MG63 (cell line): ENCODE measurements at places on chromosomes 1 and 21. TPM values are rescaled to one million over a fixed set of nuclear protein-coding genes. Genes with fewer than 3 reads are reported as not detected.

Gene SPATA1
- total RNA-seq: not detected in 2 replicates

Gene LCE2C
- total RNA-seq: not detected in 2 replicates

Gene F13B
- 1.3 TPM in 1 of 2 replicates, not detected in the other for total RNA-seq

Gene PCNT
- 51.7 and 57.0 TPM in 2 replicates for total RNA-seq

Gene ABCB10
- total RNA-seq: 34.2 and 38.4 TPM in 2 replicates

Gene FHAD1
- 0.33 and 1.1 TPM in 2 replicates for total RNA-seq

Gene MACO1
- total RNA-seq: 22.6 and 25.8 TPM in 2 replicates

Gene BARHL2
- total RNA-seq: not detected in 2 replicates

Gene AJAP1
- not detected in 2 replicates for total RNA-seq

Gene OR2M3
- not detected in 2 replicates for total RNA-seq

Gene TRIM58
- total RNA-seq: 10.8 and 13.7 TPM in 2 replicates

Gene SLC44A3
- total RNA-seq: 0.26 and 0.57 TPM in 2 replicates

Gene PGLYRP3
- not detected in 2 replicates for total RNA-seq

Gene TMEM51
- total RNA-seq: 2.8 and 4.9 TPM in 2 replicates

Gene TNNI3K
- total RNA-seq: not detected in 2 replicates

Gene NFASC
- total RNA-seq: 16.8 and 21.7 TPM in 2 replicates

Gene KCNA3
- not detected in 2 replicates for total RNA-seq

Gene OLFML2B
- 0.20 TPM in 1 of 2 replicates, not detected in the other for total RNA-seq

Gene FBXO2
- total RNA-seq: not detected in 2 replicates

Gene RNASEL
- 4.0 TPM in 2 replicates for total RNA-seq

Gene DUSP23
- 9.2 and 17.1 TPM in 2 replicates for total RNA-seq

Gene RPE65
- not detected in 2 replicates for total RNA-seq
